ENCODE measurements at places on chromosomes 2 and 18. TPM values are rescaled to one million over a fixed set of nuclear protein-coding genes. Genes with fewer than 3 reads are reported as not detected.

Gene MFF
- total RNA-seq: 196 TPM

Gene CD226
- total RNA-seq: not detected

Gene CFAP221
- total RNA-seq: 1.6 TPM

Gene ANKRD36C
- total RNA-seq: 7.9 TPM

Gene PAX3
- not detected for total RNA-seq

Gene TAF4B
- 4.7 TPM for total RNA-seq

Gene ADCYAP1
- total RNA-seq: not detected

Gene PTH2R
- total RNA-seq: 36.9 TPM

Gene CNTNAP5
- total RNA-seq: not detected

Gene CCDC74A
- total RNA-seq: 58.7 TPM

DNA sequence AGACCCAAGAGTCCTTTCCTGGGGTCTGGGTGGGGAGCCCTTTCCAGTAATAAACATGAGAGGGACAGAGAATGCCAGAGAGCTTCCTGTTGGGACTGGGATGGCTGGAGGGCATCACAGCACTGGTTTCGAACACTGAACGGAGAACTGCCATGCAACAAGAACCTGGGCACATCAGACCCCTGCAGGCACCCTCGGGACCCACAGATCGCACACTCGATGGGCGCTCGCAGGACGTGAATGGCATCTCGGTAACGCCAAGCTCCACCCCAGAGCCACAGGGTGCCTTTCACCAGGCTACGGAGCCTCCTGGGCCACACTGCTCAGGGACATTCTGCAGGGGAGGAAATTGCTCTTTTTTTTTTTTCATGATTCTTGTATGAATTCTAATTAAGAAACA lies 25.1 kb downstream of the SLC66A2 start:
- DNase-seq: no peak

GRCh38 chr2:241033994-241034393 lies 35.6 kb downstream of the SNED1 start:
- DNase-seq: no peak

DNA sequence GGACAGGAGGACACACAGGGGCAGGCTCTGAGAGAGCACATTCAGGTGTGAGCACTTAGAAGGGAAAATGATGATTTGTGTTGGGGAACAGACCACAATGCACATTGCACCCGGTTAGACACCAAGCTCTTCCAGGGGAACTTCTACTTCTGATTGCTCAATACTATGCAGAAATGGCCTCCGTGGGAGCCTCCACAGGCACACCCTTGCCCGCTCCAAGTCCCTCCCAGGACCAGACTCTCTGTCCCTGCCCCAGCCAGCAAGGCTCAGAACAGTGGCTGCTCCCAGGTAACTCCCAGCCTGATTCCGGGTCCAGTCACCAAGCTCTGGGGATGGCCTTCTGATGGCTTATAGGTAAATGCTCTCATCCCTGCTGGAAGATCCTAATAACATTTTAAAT lies 56.2 kb downstream of the BCL2L11 start:
- no peak for DNase-seq

DNA sequence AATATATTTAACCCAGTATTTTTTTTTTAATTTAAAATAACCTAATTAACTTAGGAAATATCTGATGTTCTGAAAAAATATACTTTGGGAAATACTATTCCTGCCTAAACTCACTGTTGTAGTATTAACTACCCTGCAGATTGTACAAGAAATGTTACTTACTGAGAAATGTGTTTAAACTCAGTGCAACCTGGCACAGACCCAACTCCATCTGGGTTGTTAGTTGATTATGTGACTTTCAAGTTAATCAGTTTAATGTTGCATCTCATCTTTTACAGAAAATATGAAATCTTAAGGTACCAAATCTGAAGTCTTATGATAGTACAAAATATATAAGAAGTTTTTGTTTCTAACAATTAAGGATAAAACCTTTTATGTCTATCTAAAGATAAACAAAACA lies 27.3 kb downstream of the VAPA start:
- DNase-seq: no peak

- no peak for DNase-seq
These were observed 33.1 kb downstream of the EMILIN2 start for GRCh38 chr18:2879889-2880288.

- no peak for DNase-seq
These were observed 82.6 kb upstream of the MYO3B start for GRCh38 chr2:170095380-170095779.

- DNase-seq: no peak
These were observed 222.6 kb downstream of the NOL4 start for GRCh38 chr18:34002130-34002529.

DNA sequence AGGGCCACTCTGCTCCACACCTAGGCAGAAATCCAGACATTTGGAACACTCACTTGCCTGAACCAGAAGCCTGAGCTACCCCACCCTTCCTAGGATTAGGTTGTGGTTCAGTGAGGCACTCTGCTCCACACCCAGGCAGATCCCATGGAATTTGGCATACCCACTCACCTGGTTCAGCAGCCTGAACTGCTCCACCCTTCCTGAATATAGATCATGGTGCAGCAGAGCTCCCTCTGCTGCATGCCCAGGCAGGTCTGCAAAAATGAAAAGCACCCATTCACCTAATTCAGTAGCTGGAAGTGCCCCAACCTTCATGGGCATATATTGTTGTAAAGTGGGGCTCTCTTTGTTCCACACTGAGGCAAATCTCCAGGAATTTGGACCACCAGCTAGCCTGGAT lies 185.1 kb upstream of the CNTNAP5 start:
- no peak for DNase-seq

DNA sequence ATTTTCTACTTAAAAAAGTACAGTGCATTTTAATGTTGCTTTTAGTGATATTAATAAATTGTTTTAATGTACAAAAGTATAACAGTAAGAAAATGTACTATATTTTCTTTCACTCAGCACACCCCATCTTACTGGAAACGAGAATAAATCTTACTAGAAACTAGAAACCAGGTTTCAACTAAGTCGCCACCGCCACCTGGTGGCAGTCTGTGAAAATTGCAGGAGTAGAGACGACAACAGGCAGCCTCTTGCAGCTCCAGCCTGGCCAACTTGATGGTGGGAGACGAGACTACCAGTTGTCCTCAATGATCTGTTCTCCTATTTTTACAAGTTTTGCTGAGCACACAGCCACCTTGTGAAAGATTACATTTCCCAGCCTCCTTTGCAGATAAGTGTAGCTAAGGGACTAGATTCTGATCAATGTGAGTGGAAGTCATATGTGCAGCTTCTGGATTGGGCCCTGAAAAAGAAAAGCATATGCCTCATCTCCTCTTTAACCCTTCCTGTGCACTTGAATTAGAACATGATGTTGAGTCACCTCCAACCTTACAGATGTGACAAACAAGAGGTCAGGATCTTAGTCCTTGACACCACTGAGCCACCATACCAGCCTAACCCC lies 8.7 kb downstream of the OTOF start:
- peak; percentile 51 for DNase-seq

GRCh38 chr2:40370007-40370395 lies 81.9 kb downstream of the SLC8A1 start:
- DNase-seq: no peak

- peak; percentile 55 for DNase-seq
These were observed 22.3 kb downstream of the EFEMP1 start for GRCh38 chr2:55901322-55901721.

DNA sequence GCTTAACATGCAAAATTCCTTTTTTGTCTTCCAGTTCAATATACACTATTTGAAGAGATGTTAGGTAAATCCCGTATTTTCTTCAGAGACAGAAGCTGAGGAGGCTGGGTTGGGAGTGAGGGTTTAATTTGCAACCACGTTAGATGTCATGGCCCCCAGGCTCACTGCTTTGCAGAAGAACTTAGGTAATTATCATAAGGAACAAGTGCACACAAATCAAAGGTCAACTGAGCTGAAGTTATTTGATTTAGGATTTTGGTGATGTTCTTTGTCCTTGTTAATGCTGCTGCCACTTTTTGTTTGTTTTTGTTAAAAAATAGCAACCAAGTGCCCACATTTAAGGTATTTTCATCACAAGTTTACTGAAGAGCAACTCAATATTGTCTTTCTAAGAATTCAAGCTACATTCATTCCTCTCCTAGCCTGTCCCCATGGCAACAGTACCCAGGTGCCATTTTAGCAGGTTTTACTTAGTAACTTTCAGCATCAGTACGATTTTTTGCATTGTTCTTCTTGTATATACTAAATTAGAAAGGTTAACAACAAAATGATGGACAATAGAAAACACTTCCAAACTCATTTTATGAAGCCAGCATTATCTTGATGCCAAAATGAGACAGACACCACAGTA lies 62.9 kb upstream of the NDUFV2 start:
- no peak for DNase-seq

- DNase-seq: peak; percentile 21
These were observed 121.0 kb downstream of the MYO1B start for GRCh38 chr2:191366199-191366598.

- no peak for DNase-seq
These were observed 20.1 kb upstream of the NAB1 start for GRCh38 chr2:190628591-190629319.

GRCh38 chr2:43221124-43221762 lies 5.2 kb downstream of the ZFP36L2 start:
- DNase-seq: peak; percentile 49

DNA sequence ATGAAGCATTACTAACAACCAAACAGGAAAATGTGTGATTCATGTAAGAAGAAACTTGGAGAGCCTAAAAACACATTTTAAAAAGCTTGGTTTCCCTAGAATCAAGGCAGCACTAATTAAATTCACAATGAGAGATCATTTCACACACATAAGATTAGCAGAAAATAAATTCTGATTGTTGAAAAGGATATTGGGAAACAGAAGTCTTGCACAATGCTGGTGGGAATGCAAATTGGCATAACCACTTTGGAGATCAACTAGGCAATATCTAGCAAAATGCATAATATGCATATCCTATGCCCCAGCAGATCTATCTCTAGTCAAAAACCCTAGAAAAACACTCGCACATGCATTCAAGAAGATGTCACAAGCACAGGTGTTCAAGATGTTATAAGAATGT lies 75.3 kb upstream of the SIX3 start:
- DNase-seq: no peak

DNA sequence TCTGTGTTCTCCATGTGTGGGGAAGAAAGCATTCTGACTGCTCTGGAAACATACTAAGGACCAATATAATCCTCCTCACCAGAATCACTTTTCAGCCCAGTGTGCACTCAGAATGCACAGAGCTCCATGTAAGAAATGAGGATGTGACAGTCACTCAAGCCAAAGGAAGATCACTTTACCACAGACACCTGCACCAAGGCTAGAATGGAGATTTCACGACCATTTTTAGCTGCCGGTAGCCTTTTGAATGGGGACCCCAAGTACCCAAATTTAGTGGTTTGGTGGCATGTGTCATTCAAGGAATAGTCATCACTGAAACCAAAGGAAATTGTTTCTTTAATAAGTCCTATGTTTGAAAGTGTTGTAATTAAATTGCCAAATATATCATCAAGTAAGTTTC lies 613.2 kb upstream of the ACVR2A start:
- no peak for DNase-seq

- DNase-seq: no peak
These were observed 52.4 kb downstream of the SLC66A2 start for GRCh38 chr18:79898952-79899608.

GRCh38 chr2:225597911-225598310 lies 198.4 kb downstream of the NYAP2 start:
- no peak for DNase-seq

- no peak for DNase-seq
These were observed 140.1 kb downstream of the DSEL start for GRCh38 chr18:67376372-67376771.

DNA sequence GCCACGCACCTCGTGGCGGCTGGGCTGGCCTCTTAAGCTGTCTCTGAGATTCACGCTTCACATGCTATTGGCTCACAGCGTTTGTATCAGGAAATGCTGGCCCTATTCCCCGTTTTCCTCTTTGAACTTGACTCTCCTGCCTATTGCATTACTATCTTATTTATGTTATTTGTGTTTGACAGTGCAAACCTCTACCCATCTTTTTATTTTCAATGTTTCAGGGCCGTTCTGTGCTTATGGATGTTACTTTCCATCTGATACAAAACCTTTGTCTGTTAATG lies 149.9 kb upstream of the TWIST2 start:
- no peak for DNase-seq

DNA sequence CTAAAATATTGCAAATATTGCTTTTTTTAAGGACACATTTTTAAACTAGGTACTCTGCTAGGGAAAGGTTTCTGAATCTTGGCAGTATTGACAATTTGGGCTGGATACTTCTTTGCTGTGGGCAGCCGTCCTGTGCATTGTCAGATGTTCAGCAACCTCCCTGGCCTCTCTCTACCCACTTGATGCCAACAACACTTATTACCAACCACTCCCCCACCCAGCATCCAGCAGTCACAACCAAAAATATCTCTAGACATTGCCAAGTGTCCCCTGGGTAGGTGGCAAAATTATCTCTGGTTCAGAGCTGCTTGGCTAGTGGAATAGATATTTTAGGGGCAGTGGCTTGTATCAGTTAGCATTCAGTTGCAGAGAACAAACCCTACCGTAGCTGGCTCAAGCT lies 114.3 kb upstream of the PNPT1 start:
- no peak for DNase-seq

GRCh38 chr2:191001032-191001431 lies 12.9 kb downstream of the STAT1 start:
- DNase-seq: no peak

DNA sequence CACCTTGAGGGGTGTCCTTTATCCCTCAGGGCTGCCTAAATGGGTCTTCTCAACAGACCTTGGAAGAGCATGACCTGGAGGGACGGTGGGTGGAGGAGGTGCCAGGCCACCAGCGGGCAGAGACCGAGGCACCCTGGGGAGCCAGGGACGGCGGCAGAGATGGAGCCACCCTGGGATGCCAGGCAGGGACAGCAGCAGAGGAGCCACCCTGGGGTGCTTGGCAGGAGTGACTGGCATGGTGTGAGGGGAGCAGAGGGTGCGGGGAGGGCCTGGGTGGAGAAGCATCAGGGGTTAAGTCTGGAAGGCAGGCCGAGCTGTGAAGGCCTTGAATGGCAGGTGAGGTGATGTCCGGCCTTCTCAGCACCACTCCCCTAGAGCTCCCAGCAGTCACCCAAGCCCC lies 56.1 kb downstream of the CIB4 start:
- no peak for DNase-seq

DNA sequence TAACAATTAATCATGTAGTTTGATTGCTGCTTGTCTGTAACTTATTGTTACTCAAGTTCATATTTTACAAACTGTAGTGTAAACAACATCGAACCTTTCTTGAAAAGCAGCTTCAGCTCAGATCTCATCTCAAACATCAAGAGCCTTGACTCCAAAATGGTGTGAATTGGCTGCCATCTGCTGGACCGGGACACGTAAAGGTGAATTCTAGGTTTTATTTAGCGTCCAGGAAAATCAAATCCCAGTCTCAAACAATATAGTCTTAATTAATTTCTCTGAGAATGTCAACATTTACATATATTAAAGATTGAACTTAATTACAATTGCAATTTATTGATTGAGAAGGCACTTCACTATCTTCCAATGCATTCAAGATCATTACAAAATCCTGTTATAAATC lies 453.0 kb downstream of the GALR1 start:
- DNase-seq: no peak

- no peak for DNase-seq
These were observed 129.0 kb downstream of the RND3 start for GRCh38 chr2:150358468-150358807.

- peak; percentile 91 for DNase-seq
These were observed 1.9 kb upstream of the ESPNL start for GRCh38 chr2:238097988-238098871.

All from Caki2 (cell line).